ENCODE measurements at places on chromosomes 2 and 18. TPM values are rescaled to one million over a fixed set of nuclear protein-coding genes. Genes with fewer than 3 reads are reported as not detected.

The STAM2 gene
- total RNA-seq: 9.4 TPM

The CYBRD1 gene
- 12.6 TPM for total RNA-seq

The IL1F10 gene
- total RNA-seq: not detected

The CNNM4 gene
- 11.0 TPM for total RNA-seq

The PAX3 gene
- total RNA-seq: not detected

The ZSWIM2 gene
- total RNA-seq: not detected

The RAB17 gene
- total RNA-seq: 83.8 TPM

The PROKR1 gene
- total RNA-seq: 3.9 TPM
